ENCODE measurements at places on chromosomes 13 and 19.
A peak's percentile ranks its signal among the peaks of the same experiment; 100 is the strongest.

- DNase-seq, result no peak
These were observed 3.4 kb upstream of the HNRNPL start for GRCh38 chr19:38853214-38853613.

DNA sequence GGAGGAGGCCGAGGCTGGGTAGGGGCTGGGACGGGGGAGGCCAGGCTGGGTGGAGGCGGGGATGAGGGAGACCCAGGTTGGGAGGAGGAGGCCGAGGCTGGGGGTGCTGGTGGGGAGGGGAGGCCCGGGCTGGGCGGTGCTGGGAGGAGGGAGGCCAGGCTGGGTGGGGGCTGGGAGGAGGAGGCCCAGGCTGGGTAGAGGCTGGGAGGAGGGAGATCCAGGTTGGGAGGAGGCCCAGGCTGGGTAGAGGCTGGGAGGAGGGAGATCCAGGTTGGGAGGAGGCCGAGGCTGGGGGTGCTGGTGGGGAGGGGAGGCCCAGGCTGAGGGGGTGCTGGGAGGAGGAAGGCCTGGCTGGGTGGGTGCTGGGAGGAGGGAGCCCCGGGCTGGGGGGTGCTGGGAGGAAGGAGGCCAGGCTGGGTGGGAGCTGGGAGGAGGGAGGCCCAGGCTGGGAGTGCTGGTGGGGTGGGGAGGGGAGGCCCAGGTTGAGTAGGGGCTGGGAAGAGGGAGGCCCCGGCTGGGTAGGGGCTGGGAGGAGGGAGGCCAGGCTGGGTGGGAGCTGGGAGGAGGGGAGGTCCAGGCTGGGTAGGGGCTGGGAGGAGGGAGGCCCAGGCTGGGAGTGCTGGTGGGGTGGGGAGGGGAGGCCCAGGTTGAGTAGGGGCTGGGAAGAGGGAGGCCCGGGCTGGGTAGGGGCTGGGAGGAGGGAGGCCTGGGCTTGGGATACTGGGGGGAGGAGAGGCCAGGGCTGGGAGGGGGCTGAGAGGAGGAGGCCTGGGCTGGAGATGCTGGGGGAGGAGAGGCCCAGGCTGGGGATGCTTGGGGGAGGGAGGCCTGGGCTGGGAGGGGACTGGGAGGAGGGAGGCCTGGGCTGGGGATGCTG, 10.7 kb downstream of the TPGS1 start:
- no peak for DNase-seq

GRCh38 chr13:75256922-75257321, 225.0 kb downstream of the TBC1D4 start:
- DNase-seq, result peak; percentile 38

DNA sequence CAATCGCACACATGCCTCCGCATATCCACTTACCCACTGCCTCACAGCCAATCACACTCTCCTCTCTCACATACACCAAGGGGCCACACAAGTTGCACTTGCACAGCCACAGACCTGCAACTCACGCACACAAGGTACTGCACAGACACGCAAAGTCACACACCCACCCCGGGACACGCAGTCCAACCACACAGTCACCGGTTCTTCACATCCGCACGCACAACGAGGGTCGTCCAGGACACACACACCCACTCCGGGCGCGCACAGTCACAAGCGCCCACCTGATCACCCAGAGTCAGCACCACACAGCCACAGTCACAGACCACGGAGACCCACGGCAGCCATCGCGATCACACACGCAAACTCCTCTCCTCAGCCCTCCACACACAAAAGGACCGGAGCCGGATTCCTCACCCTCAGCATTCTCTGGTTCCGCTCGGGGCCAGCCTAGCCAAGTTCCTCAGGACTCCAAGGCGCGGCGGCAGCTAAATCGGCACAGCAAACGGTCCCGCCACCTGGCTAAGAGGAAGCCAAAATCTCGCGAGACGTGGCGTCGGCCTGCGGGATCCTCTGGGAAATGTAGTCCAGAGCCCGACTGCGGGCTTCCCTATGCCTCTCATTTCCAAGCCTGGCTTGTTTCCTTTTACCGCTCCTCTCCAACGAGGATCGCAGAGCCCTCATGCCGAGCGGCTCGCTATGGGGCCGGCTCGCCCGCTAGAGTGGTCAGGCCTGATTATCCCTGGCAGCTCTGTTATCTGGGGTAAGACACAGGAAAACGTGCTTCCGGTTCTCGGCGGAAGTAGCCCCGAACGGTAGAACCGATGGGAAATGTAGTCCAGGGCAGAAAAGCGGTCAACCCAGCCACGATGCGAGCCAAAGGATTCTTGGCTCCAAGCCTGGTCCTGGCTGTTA, at the start of gene ZNF850:
Gene ZNF850 (minus strand): TSS at position 497 of the 912 bp plus-strand sequence. CDS start 10,201 bp downstream, outside the sequence.
- peak; percentile 94 for DNase-seq

DNA sequence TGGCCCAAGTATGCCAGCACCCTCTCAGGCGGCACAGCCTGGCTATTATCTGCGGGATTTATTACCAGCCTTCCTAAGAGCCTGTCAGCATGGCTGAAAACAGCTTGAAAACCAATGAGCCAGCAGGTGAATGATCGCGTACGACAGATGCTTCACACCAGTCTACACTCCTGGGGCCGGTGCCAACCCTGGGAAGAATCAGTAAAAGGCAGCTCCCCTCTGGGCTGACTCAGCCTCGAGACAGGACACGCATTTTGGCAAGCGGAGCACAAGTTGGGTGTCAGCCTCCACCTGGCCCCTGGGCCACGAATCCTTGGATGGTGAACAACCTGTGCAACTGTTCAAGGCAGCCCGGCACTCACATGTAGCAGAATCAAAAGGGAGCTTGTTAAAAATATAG, 15.6 kb downstream of the EMP3 start:
- DNase-seq, result peak; percentile 14

GRCh38 chr13:112934078-112934477, 34.9 kb upstream of the MCF2L start:
- no peak for DNase-seq

GRCh38 chr19:2047449-2048103, 3.5 kb downstream of the MKNK2 start:
- DNase-seq, result no peak

- no peak for DNase-seq
These were observed 20.9 kb downstream of the PRKD2 start for GRCh38 chr19:46696052-46696451.

- no peak for DNase-seq
These were observed 4.1 kb downstream of the ENOX1 start for GRCh38 chr13:43782686-43783085.

GRCh38 chr13:104567114-104567513, 1500.9 kb upstream of the SLC10A2 start:
- DNase-seq, result no peak

DNA sequence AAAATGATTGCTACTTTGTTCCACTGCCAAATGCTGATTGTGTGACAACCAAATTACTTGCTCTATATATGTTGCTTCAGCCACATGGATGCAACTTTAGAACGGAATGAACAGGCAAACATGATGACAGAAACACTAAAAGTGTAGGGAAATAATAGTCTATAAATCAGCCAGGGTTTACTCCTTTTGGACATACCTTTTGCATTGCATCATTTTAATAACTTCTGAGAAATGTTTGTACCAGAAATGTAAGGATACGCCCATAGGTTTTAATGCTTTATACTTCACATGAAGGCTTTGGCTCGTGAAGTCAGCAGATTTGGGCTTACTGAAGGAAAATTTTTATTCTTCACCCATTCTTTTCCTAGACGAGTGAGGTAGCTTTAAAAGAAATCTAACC, 141.0 kb downstream of the POSTN start:
- DNase-seq, result no peak

DNA sequence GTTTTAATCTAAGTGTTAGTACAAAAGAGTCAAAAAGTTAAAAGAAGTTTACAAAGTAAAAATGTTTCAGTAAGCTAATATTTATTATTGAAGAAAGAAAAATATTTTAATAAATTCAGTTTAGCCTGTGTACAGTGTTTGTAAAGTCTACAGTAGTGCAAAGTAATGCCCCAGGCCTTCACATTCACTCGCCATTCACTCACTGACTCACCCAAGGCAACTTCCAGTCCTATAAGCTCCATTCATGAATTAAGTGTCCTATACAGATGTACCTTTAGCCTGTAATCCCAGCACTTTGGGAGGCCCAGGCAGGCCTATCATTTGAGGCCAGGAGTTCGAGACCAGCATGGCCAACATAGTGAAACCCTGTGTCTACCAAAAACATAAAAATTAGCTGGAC, 24.1 kb upstream of the AKAP11 start:
- no peak for DNase-seq

- DNase-seq, result no peak
These were observed 63.0 kb downstream of the MAP4K1 start for GRCh38 chr19:38554676-38555141.

- no peak for DNase-seq
These were observed 16.0 kb upstream of the ZNF554 start for GRCh38 chr19:2803486-2804155.

GRCh38 chr13:102220681-102221228, 181.1 kb downstream of the FGF14 start:
- DNase-seq, result no peak

DNA sequence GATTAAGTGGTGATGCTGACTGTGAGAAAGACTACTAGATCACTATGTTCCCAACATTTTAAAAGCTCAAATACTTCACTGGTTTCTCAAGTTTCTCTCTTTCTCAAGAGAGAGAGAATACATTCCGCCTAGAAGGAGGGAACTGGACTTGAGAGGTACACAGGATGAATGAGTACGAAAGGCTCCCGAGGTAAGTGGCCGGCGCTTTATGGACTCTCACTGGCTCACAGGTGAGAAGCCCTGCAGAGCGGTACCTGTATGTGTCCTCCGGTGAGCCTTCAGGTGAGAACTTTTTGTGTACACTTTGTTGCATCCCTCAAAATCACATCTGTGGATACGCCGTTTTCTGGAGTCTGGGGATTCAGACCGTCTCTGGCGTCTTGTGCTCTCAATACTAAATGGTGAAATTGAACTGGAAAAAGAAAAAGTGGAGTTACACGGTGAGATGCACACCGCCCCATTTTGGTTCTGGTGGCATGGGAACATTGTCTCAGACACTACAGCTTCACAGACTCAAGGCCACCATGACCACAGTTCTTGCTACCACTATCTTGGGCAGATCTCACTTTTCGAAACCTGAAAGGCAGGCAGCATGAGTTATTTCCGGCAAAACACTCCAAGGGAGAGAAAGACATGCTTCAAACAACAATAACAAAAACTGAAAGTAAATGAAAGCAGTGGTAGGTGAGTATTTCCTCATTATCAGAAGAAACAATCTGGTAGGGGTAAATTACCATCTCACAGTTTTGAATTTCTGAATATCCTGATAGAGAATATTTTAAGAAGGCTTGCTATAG, 418.9 kb downstream of the KLF12 start:
- DNase-seq, result peak; percentile 41
